Activated naive CD8-positive, alpha-beta T cell treated with anti-CD3 and anti-CD28 coated beads, Interleukin-2, amount 50 U/mL, for 16 hours (primary cell): ENCODE measurements at places on chromosomes 7 and 10.

- no peak for DNase-seq
Measured at GRCh38 chr7:158955932-158956804, 99.8 kb downstream of the DYNC2I1 start.

- no peak for DNase-seq
Measured at GRCh38 chr7:140440593-140440992, 36.7 kb downstream of the RAB19 start.

DNA sequence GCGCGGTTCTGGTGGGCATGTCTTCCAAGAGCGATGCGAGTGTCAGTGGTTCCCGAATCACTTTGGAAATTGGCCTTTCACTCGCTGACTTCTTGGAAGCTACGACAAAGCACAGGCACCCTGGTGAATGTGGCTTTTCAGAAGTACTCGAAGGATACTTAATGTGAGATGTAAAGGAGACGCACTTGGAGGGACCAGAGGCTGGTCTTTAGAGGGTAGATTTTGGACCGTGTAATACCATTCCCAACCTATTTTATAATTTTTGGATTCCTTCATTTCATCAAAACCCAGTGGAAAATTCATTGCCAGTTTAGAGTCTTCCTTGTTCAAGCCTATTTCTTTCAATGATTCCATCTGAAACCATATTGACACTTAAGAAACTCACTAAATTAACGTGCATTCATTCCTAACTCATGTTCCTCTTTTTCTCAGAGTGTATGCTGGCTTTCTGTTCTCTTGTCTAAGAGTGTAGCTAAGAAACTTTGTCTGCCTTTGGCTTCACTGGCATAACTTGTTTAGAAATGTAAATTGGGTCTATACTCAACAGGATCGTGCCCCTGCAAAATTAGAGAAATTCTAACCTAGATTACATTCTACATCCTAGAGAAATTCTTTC, 645 bp upstream of the COPG2 start:
- DNase-seq, result no peak

- DNase-seq, result peak; percentile 61
Measured at GRCh38 chr7:149261829-149262617, at the start of gene ZNF783. ZNF783 (plus strand) TSS chr7:149262196; CDS start chr7:149262334, 138 bp downstream.

GRCh38 chr7:80392229-80393169, 119.4 kb downstream of the GNAT3 start:
- no peak for DNase-seq

DNA sequence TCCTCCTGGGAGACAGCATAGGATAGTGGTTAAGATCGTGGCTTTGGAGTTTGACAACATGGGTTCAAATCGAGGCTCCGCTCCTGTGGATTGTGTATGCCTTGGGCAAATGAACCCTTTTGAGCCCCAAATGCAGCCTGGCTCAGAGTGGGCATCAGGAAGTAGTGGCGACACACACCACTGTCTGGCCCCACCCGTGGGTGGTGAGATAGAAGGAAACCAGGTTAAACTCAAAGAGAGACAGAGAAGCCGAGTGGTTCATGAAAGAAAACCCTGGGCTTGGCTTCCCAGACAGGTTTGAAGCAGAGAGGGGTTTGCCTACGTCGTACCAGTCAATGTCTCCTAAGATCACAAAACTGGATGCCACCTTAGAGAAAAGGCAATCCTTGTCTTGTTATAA, 57.7 kb downstream of the PRTFDC1 start:
- DNase-seq, result no peak

DNA sequence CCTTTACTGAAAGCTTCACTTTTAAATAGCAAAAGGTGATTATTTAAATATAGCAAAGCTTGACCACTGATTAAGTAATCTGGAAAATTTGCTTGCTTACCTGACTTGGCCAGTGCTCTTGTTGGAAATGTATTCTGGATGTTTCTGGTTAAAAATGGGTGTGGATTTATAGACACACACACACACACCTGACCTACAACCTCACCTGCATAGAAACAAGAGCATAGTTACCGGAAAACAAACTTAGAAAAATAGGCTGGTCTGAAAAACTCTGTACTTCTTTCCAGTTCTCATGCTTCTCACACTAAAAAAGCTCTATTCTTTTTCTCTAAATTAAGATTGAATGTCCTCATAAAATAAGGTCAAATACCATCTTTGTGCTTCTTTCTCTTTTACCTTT, at the start of gene AGR3:
TSS of gene AGR3 (minus strand) at position 140 of the 400 bp plus-strand sequence. CDS start 3,365 bp downstream, outside the sequence.
- no peak for DNase-seq
